ENCODE measurements at places on chromosomes 4 and X.

DNA sequence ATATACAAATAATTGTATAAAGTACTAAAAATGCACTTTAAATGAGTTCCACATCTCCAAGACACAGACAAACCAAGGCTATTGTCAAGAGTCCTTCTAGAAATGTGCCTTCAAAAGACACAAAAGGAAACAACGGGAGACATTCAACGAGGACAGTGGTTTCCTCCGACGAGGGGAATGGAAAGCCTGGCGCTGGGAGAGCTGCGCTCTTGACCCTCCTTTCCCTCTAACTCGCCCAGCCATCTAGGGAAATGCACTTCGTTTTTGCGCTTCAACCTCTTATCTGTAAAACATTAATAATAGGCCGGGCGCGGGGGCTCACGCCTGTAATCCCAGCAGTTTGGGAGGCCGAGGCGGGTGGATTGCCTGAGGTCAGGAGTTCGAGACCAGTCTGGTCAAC lies 37.0 kb downstream of the ZFP42 start:
- no peak for DNase-seq

DNA sequence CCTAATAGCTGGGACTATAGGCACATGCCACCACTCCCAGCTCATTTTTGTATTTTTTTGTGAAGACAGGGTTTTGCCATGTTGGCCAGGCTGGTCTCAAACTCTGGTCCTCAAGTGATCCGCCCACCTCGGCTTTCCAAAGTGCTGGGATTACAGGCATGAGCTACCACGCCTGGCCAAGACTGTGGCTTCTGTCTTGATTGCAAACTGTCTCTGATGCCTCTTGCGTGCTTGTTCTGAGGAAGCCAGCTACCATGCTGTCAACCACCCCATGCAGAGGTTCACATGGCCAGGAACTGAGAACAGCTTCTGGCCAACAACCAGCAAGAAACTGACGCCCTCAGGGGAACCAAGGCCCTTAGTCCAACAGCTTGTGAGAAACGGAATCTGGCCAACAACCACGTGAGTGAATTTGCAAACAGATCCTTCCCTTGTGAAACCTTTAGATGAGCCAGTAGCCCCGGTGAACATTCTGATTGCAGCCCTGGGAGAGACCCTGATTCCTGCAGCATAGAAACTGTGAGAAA lies 71.2 kb downstream of the SUPT20HL2 start:
- DNase-seq, result no peak

GRCh38 chr4:8939840-8940742 lies 68.5 kb upstream of the HMX1 start:
- no peak for DNase-seq

DNA sequence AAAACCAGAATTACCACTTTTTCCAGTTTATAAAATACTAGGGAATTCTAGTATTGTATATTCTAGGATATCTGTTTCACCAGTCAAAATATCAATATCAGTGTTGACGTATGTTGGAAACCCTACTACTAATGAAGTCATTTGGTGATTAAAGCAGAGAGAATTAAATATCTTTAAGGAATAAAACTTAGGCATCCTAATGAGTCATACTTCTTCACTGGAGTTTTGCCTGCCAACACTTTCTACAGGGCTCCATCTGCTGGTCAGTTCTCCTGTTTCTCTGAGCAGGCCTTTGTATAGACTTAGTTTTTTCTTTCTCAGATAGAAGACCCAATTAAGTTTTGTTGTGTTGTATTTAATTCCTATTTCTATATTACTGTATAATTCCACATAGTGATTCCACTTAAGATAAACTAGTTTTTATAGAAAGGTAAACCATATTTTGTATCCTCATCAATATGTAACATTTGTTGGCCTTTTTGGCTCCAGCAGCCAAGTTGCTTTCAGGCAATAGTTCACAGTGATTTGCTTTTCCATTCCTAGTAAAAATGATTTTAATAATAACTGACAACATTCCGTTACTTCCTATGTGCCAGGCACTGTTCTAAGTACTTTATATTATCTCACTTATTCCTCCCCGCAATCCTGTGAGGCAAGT lies 3.5 kb downstream of the AP1AR start:
- no peak for DNase-seq

DNA sequence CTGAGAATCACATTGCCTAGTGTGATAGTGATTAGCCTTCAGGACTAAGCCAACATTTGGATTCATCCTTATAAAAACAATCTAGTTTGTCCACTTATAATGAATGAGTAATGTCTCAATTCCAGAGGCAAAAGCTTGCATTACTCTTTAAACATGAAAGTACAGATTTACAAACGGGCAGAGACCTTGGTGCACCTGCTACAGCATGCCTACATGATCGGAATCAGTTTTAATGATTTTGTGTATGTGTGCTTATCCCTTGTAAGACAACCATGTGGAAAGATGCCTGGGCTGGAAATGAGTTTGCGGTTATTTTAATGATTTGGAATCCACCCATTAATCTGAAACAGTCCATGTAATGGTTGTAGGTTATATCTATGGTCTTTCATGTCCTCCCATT lies 572.7 kb downstream of the KLHL13 start:
- DNase-seq, result no peak

GRCh38 chrX:103250977-103251376 lies 4.0 kb downstream of the TCEAL8 start:
- no peak for DNase-seq

DNA sequence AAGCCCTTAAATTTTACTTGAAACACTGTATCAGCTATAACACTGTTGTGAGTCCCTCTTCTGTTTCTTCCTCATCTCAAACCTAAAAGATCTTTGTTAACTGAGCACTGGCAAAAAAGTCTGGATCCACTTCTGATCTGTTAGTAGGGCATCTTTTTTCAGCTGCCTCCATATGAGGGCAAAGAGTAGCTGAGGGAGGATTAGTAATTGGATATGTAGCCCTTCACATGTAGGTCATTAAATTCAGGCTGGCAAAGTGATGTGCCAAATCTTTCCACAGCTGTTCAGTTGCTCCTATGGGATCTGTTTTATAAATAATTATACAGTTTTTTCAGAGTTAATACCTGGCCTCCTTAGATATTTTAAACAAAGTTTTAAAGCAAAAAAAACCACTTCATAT lies 1.1 kb upstream of the TRMT10A start:
- no peak for DNase-seq

DNA sequence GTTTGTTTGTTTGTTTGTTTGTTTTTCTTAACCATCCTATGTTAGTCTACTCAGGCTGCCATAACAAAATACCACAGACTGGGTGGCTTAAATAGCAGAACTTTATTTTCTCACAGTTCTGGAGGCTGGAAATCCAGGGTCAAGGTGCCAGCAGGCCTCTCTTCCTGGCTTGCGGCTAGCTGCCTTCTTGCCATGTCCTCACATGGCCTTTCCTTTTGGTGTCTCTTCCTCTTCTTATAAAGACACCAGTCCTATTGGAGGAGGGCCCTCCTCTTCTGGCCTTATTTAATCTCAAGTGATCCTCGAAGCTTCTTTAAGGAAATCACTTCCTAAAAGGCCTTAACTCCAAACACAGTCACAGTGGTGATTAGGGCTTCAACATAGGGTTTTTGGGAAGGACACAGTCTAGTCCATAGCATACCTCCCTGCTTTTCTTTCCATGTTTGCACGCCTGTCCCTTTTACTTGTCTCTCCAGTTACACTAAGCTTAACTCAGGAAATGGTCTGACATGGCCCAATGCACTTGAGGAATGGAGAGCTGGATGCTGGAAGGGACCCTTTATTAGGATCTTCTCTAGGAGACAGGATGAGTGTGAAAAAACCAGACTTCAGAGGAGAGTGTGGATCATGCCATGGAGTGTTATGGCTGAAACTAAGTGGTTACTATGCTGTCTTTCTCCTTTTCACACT lies 36.0 kb upstream of the MGST2 start:
- no peak for DNase-seq

DNA sequence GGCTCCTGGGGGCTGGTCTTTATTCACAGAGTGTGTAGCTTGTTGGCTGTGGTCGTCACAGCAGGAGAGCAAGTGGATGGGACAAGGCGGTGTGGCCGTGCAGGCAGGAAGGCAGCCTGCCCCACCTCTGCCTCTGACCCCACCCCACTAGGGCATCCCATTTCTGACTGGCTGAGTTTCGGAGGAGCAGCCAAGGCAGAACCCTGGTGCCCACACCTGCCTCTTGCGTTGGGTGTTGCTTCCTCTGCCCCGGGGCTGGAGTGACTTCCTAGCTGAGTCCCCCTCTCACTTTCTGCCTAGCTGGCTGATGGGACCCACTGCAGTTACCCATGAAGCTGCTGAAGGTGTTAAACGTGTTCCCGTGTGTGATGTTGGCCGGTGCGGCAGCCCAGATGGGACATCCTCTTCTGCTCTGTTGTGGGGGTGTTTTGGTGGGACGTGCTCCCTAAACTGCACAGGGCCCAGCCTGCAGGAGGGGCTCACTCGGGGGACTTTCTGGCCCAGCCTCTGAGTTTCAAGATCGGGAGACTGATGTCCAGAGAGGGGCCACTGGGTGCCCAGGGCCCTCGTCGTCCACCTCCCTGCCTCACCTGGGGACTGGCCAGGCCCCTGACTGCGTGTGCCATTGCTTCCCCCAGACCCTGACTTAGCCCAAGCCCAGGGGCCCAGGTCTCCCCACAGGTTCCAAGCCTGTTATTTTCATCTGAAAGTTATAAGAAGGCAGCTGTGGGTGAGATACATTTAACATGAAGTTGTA lies 101.5 kb downstream of the PSAPL1 start:
- no peak for DNase-seq

DNA sequence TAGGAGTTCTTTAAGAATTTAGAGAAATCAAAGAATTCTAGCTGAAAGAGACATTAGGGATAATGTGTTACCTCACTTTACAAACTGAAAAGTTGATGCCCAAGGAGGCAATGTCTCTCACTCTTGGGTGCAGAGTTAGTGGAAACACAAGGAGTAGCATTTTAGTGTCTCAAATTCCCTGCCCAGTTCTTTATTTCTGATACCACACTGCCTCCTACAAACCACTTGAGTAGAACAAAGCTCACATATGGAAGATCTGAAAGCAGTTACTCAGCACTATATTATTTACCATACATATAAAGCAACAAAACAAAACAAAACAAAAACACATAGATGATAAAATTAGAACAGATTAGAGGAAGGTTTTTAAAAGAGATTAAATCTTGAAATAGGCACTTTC lies 124.2 kb downstream of the REELD1 start:
- no peak for DNase-seq

- DNase-seq, result no peak
Measured at GRCh38 chr4:106264331-106264728, 51.7 kb downstream of the TBCK start.

- no peak for DNase-seq
Measured at GRCh38 chr4:102574317-102574716, 73.2 kb downstream of the NFKB1 start.

DNA sequence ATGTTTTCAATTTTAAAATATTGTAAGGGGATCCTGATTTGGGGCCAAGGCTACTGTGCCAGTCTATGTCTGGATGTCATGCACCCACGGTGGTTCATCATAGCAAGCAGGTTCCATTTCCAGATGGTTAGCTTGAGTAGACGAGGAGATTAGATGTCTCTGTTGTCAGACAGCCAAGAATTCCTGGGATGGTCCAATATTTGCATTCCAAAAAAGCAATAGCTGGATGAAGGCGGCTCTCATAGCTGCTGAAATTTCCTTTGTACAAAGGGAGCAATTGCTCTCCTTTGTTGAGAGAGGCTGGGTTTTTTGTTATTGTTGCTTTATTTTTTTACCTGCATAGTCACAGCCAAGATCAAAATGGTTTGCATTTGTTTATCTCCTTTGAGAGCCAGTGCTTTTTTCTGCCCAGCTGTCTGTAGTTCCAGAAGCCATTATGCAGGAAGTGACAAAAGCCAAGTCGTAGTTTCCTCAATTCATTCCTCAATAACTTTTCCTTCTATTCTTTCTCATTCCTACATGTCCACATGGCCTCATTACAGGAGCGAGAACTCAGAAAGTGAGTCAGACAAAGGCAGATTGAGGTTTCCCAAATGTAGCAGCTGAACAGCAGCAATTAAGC lies 107.9 kb downstream of the MMRN1 start:
- no peak for DNase-seq

DNA sequence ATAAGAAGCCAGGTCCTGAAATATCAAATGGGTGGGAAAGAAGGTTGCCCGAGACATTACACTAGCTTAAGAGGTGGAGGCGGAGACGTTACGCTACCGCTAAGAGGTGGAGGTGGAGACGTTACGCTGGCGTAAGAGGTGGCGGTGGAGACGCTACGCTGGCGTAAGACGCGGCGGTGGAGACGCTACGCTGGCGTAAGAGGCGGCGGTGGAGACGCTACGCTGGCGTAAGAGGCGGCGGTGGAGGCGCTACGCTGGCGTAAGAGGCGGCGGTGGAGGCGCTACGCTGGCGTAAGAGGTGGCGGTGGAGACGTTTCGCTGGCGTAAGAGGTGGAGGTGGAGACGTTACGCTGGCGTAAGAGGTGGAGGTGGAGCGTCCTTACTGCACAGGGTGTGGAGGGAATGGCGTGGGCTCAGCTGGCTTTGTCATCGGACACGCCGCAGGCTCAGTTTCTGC lies 12.8 kb downstream of the CYP4V2 start:
- no peak for DNase-seq

- DNase-seq, result no peak
Measured at GRCh38 chrX:96843566-96843965, 40.1 kb upstream of the RPA4 start.

GRCh38 chr4:76993787-76994641 lies 44.5 kb downstream of the SEPTIN11 start:
- DNase-seq, result no peak

- no peak for DNase-seq
Measured at GRCh38 chr4:17356926-17357325, 155.0 kb downstream of the QDPR start.

DNA sequence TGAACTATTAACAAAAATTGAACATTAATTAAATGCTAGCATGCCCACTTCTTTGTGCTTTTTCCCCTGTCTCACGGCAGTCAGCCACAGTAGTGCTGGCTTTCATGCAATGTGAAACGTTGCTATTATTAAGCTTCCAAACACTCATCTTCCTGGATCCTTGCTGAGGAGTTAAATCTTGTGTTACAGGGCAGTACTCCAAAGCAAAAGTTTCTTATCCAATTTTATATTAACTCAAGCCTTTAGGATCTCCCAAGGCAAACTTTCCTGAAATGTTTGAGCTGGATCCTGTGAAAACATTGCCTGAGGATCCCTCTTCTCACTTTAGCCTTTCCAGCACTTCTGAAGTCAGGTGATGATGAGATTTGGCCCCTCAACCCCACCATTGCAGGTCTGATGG lies 1454.8 kb downstream of the FSTL5 start:
- DNase-seq, result no peak

DNA sequence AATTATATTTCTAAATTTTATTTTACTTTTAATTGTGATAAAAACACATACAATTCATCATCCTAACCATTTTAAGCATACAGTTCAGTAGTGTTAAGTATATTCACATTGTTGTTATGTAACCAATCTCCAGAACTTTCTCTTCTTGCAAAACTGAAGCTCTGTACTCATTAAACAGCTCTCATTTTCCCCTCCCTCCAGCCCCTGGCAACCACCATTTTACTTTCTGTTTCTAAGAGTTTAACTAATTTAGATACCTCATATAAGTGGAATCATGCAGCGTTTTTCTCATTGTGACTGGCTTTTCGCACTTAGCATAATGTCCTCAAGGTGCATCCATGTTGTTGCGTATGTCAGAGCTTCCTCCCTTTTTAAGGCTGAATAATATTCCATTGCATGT lies 46.7 kb upstream of the NDP start:
- DNase-seq, result no peak

Data from NCI-H748 treated with DMSO at 0.1 percent for 48 hours (cell line).